ENCODE measurements at places on chromosomes 7 and 10. TPM values are rescaled to one million over a fixed set of nuclear protein-coding genes. Genes with fewer than 3 reads are reported as not detected.

DNA sequence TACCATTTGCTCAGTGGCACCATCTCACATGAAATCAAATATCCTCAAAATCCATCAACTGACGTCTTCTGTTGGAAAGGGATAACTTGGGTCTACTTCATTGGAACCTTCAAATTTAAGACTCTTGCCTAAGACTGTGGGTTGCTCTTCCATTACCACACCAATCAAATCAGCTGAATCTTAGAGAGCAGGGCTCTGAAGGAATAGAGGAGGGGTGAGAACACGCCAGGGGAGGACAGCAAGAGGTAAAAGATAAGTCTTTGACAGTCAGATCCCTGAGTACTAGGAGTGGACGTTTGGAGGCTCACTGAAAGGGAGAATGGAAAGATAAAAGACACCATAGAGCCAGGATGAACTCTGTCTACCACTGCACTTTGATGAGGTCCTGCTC is 107.5 kb downstream of the CCDC71L start:
- no peak for DNase-seq
- H3K4me1 ChIP-seq = no peaks in the 10 kb centered on the region
- H3K27ac ChIP-seq = no peak overlapping the region

DNA sequence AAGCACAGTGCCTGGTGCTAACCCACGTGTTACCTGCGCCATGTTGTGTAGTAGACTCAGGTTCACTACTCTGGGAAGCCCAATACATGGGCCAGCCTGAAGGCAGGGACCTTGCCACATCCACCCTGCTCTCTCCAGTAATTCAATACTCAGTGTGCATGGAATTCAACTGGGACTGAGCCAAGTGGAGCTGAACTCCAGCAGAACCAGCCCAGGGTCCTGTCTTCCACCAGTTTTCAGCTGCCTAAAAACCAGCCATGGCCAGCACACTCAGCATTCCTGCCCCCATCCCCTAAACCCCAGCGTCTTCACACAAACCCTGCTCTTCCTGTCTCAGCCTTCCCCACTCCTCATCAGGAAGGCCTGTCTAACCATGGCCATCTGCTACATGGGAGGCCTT is 15.4 kb downstream of the FGF8 start:
- no peaks in the 10 kb centered on the region for H3K27me3 ChIP-seq
- no peak for DNase-seq
- no peak overlapping the region for H3K4me3 ChIP-seq
- no peaks in the 10 kb centered on the region for H3K4me1 ChIP-seq
- no peaks in the 10 kb centered on the region for H3K36me3 ChIP-seq

- H3K4me1 ChIP-seq = no peaks in the 10 kb centered on the region
- no peaks in the 10 kb centered on the region for H3K27me3 ChIP-seq
- no peak overlapping the region for H3K27ac ChIP-seq
- no peaks in the 10 kb centered on the region for H3K36me3 ChIP-seq
- H3K4me3 ChIP-seq = no peak overlapping the region
Observed at GRCh38 chr10:77405771-77406241, 231.8 kb downstream of the KCNMA1 start.

MAT1A gene
- total RNA-seq = not detected

Measured in CD4-positive, alpha-beta T cell (primary cell).